ENCODE measurements at places on chromosomes 5 and 9.

GRCh38 chr9:135839516-135839915 is 67.8 kb downstream of the CAMSAP1 start:
- DNase-seq, result no peak

DNA sequence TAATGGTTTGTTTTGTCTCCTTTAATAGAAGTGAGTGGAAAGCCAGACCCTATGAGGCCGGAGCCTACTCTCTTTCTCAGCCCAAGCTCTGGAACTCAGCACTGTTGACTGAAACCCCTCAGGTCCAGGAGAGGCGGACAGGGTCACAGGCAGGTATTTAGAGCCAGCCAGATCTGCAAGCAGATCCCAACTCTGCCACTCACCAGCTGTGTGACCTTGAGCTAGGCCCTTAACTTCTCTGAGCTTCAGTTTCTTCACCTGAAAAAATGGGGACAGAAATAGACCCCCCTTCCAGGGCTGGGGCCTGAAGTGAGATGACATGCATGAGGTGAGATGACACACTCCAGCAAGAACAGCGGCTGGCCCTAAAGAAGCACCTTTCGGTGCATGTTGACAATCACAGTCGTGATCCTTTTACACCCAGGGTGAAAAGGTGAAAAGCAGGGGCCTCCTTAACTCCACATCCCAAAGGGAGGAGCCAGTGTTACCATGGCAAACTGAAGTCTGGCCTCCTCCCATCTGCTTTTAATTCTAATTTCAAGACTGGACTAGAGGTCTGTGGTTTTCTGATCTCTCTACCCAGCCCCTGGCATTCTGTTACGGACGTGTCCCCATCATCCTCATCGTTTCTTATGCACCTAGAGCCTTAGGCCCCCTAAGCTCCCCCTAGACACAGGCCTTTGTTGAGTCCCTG is 27.2 kb downstream of the MORN5 start:
- no peak for DNase-seq

DNA sequence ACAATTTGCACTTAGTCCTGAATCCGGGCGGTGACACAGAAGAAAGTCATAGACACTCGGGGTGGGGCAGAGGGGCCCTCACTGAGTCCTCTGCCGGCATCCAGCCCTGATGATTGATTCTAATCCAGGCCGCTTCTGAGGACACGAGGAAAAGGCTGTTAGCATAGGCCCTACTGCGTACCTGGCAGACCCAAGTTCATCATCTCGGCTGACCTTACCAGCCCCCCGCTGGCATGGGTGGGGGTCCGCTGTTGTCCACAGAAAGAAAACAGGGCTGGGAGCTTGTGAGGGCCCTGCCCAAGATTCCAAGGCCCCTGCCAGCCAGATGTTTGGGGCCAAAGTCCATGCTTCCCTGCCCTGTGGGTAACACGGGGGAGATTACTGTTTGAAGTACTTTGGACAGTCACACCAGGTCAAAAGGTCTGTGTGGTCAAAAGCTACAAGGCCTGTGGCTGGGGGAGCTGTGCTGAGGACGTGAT is 24.5 kb downstream of the ERGIC1 start:
- DNase-seq, result no peak

DNA sequence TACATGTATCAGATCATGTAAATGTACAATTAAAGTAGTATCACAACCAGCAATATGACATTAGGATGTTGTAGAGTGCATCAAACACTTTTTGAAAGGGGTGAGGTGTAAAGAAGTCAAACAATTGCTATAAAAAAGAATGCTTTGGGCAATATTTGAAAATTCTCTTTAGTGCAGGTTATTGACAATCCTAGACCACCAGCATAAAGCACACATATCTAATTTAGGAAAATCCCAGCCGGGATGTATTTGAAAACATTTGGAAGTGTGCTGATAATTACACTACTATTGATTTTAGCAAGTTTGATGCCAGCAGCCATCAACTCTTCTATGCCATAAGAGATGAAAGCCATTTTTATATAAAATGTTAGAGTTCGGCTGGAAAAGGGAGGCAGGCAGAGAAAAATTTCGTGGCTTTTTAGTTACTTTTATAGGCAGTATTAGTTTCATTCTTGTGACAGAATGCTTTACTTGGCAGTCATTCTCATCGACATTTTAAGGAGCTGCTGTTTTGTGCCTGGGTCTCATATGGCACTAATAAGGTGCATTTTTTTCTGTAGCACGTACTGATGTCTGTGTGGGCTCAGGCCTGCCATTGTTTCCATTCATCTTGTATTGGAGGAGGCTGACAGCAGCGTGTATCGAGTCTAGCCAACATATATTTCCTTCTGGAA is 285.7 kb downstream of the AOPEP start:
- no peak for DNase-seq

GRCh38 chr5:132850066-132850465 is 16.2 kb downstream of the GDF9 start:
- no peak for DNase-seq

DNA sequence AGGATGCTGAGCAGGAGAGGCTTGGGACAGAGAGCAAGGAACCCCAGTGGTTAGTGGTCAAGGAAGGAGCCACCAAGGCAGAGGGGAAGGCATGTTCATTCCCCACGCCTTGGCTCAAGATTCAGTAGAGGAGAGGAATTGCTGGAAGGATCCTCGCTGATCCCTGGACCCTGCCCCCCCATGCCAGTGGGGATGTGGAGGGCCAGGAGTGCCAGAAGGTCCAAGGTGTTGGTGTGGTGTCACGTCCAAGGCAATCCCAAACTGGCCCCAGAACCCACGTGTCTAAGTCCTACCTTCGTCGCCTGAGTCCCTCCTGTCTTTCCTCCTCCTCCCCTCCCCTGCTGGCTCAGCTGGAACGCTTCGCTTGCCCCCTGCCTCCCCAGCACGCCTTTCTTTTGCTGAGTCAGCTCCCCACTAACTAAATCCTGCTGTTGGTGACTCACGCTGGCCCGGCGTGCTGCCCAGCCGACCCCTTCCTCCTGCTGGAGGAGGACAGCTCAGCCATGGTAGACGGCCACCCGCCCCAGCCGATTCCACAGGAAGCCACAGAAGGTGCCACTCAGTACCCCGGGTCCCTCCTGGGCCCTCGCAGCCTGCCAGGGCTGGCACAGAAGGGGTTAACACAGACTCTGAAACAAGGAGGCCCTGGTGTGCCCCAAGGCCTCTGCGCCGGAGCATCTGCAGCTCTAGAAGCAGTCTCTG is 37.6 kb upstream of the ORM1 start:
- DNase-seq, result peak; percentile 46

- no peak for DNase-seq
These were observed 136.5 kb downstream of the CCDC192 start for GRCh38 chr5:127839496-127840197.

- DNase-seq, result peak; percentile 69
These were observed 21.0 kb upstream of the CDKN2B start for GRCh38 chr9:22030101-22030598.

Measured in foreskin keratinocyte (primary cell).